Lung microvascular endothelial cell (primary cell): ENCODE measurements at places on chromosomes 5 and 9. TPM values are rescaled to one million over a fixed set of nuclear protein-coding genes. Genes with fewer than 3 reads are reported as not detected.

Gene TGFBR1
- 10.2 and 13.5 TPM in 2 replicates for total RNA-seq

- peak; percentile 93 for DNase-seq
Measured at GRCh38 chr9:93098236-93098946, 2.4 kb downstream of the CARD19 start.

DNA sequence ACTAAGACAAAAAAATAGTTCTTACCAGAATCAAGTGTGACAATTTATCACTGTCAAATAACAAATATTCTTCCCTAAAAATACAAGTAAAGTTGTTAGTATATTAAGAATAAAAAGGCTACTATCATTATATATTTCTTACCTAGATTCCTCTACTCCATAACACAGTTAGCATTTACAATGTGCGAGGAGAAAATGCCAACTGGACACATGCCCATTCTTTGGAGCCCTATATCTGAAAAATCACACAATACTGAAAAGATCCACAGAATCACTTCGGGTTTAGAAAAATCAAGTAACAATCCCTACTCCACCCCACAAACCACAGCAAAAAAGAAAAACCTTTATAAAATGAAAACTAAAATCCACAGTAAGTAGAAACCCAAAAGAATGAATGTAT is 70.9 kb downstream of the PKD2L2 start:
- DNase-seq = peak; percentile 5

Gene PHF24
- total RNA-seq = not detected in 2 replicates

Gene IFNA17
- not detected in 2 replicates for total RNA-seq

- no peak for DNase-seq
Measured at GRCh38 chr9:114216976-114217375, 61.6 kb downstream of the COL27A1 start.

GRCh38 chr9:96603305-96604003 is 16.2 kb downstream of the CDC14B start:
- no peak for DNase-seq

GRCh38 chr5:54311176-54311677 is 854 bp upstream of the ARL15 start:
- DNase-seq = peak; percentile 27

DNA sequence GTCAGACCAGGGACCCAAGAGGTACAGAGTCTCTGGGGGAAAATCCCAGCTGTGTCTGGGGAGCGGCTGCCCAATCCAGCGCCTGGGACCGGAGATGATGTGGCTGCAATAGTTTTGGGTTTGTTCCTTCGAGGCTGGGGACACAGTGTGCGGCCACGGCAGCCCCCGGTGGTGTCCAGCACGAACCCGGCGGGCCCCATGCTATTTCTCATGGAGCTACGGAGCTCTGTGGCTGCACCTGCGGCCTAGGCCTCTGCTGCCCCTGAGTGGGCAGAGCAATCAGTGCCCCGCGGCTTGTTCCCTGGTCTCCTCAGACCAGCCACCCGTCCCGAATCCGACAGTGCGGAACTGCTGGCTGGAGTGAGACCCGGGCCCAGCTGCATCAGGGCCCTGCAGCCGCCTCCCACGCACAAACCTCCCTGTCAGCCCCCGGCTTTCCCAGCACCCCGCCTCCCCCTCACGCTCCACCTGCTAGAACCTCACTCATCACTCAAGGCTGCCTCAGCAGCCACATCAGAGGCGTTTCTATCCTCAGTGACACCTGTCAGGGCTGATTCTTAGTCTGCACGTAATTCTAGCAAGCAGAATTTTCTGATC is 29.0 kb downstream of the SARDH start:
- no peak for DNase-seq
